Activated CD8-positive, alpha-beta T cell treated with anti-CD3 and anti-CD28 coated beads for 36 hours (primary cell): ENCODE measurements at places on chromosomes 6 and 20. TPM values are rescaled to one million over a fixed set of nuclear protein-coding genes. Genes with fewer than 3 reads are reported as not detected.
A peak's percentile ranks its signal among the peaks of the same experiment; 100 is the strongest.

Gene PRR18
- 0.27 TPM for total RNA-seq

DNA sequence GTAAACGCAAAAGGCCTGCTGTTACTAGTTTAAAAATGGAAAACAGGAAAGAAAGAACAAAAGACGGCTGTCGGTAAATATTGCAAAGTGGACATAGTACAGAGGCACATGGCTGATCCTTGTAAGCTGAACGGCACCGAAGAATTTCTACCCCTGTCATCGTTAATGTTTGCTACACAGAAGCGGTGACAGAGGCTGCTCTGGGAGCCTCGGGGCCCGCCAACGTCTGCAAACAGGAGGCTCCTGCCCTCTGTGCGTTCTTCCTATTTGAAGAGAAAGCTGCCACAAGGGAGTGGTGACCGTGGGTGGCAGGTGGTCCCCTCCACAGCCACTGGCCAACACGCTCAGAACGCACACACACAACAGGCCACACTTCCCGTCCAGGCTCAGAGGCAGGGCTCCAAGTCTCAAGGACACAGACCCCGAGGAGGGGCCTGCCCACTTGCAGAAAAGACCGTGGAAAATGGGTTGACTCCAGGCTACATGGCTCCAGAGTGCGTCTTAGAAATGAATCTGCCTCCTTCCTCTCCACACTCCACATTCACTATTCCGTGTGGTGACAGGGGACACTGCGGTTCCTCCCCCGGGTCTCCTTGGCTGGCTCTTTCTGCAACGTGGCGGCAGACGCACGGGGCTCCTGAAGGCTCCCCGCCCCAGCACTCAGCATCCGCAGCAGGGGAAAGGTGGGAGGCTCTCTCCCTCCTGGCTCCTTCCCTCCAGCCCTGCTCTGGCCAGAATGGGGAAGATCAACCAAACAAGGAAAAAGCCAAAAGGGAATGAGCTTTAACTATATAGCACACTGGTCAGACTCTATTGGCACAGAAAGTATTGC, 64.5 kb downstream of the GMPR start:
- DNase-seq: no peak
- peaks cover 15% of the 10 kb centered on the region for H3K36me3 ChIP-seq
- H3K4me1 ChIP-seq: peaks cover 14% of the 10 kb centered on the region
- no peak overlapping the region for H3K27ac ChIP-seq

DNA sequence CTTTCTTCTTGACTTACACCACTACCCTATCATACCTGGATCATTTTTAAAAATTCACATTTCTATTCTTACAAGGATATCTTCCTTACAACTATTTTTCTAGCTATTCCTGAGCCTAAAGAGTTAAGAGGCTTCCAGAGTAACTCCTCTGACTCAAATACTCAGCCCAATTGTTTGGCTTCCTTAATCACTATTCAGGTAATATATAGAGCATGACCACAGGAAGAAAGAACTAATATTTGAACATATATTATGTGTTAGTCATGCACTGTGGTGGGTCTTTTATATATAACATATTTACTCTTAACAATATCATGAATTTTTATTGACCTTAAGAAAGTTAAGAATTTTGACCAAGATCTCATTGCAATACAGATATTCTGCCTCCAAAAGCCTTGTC, 42.0 kb upstream of the ID4 start:
- H3K27me3 ChIP-seq: peaks cover 5% of the 10 kb centered on the region
- no peak for DNase-seq
- H3K4me3 ChIP-seq: no peak overlapping the region
- no peaks in the 10 kb centered on the region for H3K4me1 ChIP-seq

DNA sequence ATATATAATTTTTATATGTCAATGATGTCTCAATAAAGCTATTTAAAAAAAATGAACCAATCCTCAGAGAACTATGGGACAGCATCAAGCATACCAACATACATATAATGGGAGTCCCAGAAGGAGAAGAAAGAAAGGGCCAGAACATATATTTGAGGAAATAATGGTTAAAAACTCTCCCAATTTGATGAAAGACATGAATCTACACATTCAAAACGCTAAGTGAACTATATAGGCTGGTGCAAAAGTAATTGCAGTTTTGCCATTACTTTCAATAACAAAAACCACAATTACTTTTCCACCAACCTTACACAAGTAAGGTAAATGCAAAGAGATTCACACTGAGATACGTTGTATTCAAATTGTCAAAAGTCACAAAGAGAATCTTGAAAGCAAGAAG, 43.4 kb downstream of the ZNF133 start:
- no peaks in the 10 kb centered on the region for H3K4me1 ChIP-seq
- H3K36me3 ChIP-seq: peaks cover 5% of the 10 kb centered on the region
- H3K27me3 ChIP-seq: peaks cover 1% of the 10 kb centered on the region
- no peak overlapping the region for H3K27ac ChIP-seq
- DNase-seq: no peak
- H3K4me3 ChIP-seq: no peak overlapping the region

DNA sequence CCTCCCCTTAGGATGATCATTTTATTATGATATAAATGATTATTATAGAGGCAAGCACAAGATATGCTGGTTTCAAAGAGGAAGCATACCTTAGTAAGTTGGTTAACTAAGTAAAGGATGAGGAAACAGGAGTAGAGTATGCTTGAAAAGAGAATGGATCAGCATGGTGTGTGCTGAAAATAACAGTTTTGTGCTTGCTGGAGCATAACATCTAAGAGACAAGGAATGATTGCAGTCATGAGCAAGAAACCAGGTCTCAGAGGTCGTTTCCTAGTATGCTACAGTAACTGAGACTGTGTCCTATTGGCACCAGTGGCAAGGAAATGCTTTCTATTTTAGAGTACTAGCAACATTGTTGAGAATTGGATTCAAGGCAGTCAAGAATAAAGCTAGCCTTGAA, 34.1 kb downstream of the CDC40 start:
- H3K36me3 ChIP-seq: peaks cover 34% of the 10 kb centered on the region
- no peak overlapping the region for H3K27ac ChIP-seq
- peaks cover 8% of the 10 kb centered on the region for H3K4me1 ChIP-seq
- H3K27me3 ChIP-seq: no peaks in the 10 kb centered on the region
- H3K4me3 ChIP-seq: no peak overlapping the region

DNA sequence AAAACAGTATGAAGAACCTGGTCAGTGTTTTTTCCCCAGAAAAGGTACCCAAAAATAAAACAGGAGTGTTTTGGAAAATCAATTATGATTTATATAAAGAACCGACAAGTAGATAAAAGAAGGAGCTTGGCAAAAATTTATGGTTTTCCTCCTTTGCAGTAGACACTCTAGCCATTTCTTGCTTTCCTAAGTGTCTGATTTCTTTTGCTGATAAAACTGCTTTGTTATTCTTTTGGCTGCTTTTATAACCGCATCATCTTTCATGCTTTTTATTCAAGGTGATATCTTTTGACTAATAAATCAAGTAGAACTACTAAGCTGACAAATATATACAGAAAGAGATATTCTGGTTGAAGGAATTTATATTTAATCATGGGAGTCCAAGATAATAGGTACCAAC, 16.6 kb downstream of the ATG5 start:
- no peaks in the 10 kb centered on the region for H3K27me3 ChIP-seq
- peaks cover 31% of the 10 kb centered on the region for H3K4me1 ChIP-seq
- DNase-seq: no peak
- no peak overlapping the region for H3K4me3 ChIP-seq
- H3K27ac ChIP-seq: no peak overlapping the region

Gene LY6G5B
- 14.7 TPM for total RNA-seq

- H3K27ac ChIP-seq: no peak overlapping the region
- peaks cover 2% of the 10 kb centered on the region for H3K27me3 ChIP-seq
- no peaks in the 10 kb centered on the region for H3K36me3 ChIP-seq
- no peak overlapping the region for H3K4me3 ChIP-seq
- DNase-seq: no peak
Observed at GRCh38 chr6:136077834-136078576, 172.1 kb downstream of the MTFR2 start.

Gene JPH2
- 0.54 TPM for total RNA-seq

Gene GHRH
- not detected for total RNA-seq

Gene MAFB
- total RNA-seq: not detected

- no peaks in the 10 kb centered on the region for H3K4me1 ChIP-seq
- H3K4me3 ChIP-seq: no peak overlapping the region
- H3K36me3 ChIP-seq: no peaks in the 10 kb centered on the region
Observed at GRCh38 chr6:18861204-18861603, 474.1 kb downstream of the RNF144B start.

GRCh38 chr20:62413896-62414481, 6.9 kb upstream of the CABLES2 start:
- no peak overlapping the region for H3K27ac ChIP-seq
- no peak overlapping the region for H3K4me3 ChIP-seq
- H3K36me3 ChIP-seq: no peaks in the 10 kb centered on the region
- no peak for DNase-seq
- H3K27me3 ChIP-seq: no peaks in the 10 kb centered on the region

- no peak overlapping the region for H3K4me3 ChIP-seq
- H3K4me1 ChIP-seq: peaks cover 21% of the 10 kb centered on the region
- H3K36me3 ChIP-seq: peaks cover 16% of the 10 kb centered on the region
Observed at GRCh38 chr6:144481527-144481926, 196.4 kb downstream of the UTRN start.

DNA sequence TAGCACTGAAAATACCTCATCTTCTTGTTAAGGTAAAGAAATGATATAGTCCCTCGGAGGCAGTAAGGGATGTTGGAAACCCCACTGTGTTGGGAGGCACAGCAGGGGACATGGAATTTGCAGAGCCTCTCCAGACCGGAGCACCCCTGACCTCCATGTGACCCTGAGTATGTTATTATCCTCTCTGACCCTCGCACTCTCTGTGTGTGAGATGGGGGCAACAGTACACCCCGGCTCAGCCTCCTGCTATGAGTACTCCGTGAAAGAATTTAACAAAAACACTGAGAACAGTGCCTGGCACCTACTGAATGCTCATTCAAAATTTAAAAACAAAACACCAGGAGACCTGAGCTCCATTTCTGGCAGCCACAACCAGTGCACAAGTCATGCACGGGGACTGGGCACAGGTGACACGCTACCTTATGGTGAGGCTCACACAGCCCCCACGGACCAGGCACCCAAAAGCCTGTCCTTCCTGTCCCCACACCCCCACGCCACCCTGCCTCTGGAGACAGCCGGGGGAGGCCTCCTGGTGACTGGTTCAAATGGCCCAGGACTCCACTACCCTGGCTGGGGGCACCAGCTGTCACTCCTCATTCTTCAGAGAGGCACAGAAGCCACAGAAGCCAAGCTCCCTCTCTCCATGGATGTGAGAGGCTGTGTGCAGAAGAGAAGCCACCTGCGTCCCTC, 6.1 kb downstream of the NINL start:
- peaks cover 3% of the 10 kb centered on the region for H3K36me3 ChIP-seq
- H3K4me1 ChIP-seq: no peaks in the 10 kb centered on the region
- H3K27me3 ChIP-seq: peaks cover 8% of the 10 kb centered on the region
- no peak overlapping the region for H3K4me3 ChIP-seq

DNA sequence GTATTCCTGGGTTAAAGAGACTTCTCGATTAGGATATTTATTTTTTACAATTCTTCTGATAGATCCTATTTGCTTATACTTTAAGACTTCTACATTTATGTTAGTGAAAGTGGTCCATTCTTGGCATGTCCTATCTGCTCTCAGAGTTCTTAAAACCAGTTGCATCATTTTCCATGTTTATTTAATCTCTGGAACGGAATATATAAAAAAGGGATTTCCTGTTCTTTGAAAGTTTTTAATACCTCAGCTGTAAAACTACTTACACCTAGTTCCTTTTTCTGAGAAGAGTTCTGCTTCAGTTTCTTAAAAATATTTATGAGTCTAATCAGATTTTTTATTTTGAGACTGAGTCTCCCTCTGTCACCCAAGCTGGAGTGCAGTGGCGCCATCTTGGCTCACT, 18.0 kb upstream of the MYL9 start:
- H3K4me3 ChIP-seq: no peak overlapping the region
- peaks cover 5% of the 10 kb centered on the region for H3K36me3 ChIP-seq
- H3K27ac ChIP-seq: no peak overlapping the region
- no peaks in the 10 kb centered on the region for H3K27me3 ChIP-seq

GRCh38 chr6:20182926-20183521, 29.2 kb downstream of the MBOAT1 start:
- peaks cover 8% of the 10 kb centered on the region for H3K36me3 ChIP-seq
- H3K27me3 ChIP-seq: no peaks in the 10 kb centered on the region
- no peak overlapping the region for H3K27ac ChIP-seq
- H3K4me1 ChIP-seq: peaks cover 2% of the 10 kb centered on the region
- no peak for DNase-seq

DNA sequence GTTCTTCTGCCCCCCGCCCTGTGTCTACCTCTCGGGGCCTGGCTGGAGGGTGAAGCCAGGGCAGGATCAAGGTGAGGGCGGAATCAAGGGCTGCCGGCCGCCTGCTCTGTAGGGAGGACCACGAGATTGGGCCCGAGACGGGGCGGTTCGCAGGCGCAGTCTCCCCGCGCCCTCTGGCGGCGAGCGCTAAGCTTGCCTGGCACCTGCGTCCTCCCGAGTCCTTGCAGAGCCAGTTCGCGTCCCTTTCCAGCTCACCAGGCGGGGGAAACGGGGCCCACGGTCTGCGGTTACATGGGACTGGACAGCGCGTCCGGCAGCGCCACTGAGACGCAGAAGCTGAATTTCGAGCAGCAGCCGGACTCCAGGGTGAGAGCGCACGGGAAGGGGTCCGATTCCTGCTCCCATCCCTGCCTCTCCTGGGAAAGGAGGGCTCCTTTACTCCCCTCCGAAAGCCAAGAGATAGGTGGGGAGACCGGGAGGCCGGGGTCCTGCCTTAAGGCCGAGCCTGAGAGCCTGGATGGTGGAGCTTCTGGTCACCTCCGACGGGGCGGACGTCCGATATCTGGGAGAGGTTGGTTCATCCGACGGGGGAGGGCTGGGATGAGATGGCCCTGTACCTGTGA, 3.6 kb upstream of the MATN4 start:
- peaks cover 57% of the 10 kb centered on the region for H3K27me3 ChIP-seq
- peak; percentile 74 for DNase-seq
- H3K36me3 ChIP-seq: no peaks in the 10 kb centered on the region
- H3K4me1 ChIP-seq: peaks cover 5% of the 10 kb centered on the region
- H3K27ac ChIP-seq: no peak overlapping the region

GRCh38 chr6:105474234-105474633, 71.4 kb upstream of the PREP start:
- H3K4me1 ChIP-seq: no peaks in the 10 kb centered on the region
- no peak for DNase-seq
- H3K27ac ChIP-seq: no peak overlapping the region
- no peak overlapping the region for H3K4me3 ChIP-seq
- H3K36me3 ChIP-seq: peaks cover 3% of the 10 kb centered on the region

- DNase-seq: peak; percentile 26
- H3K4me3 ChIP-seq: no peak overlapping the region
- H3K36me3 ChIP-seq: peaks cover 37% of the 10 kb centered on the region
- H3K27me3 ChIP-seq: no peaks in the 10 kb centered on the region
Observed at GRCh38 chr6:87682310-87682709, 19.7 kb downstream of the AKIRIN2 start.

GRCh38 chr6:84860920-84861319, 96.5 kb upstream of the TBX18 start:
- H3K4me1 ChIP-seq: no peaks in the 10 kb centered on the region
- H3K27me3 ChIP-seq: no peaks in the 10 kb centered on the region
- no peaks in the 10 kb centered on the region for H3K36me3 ChIP-seq
- H3K4me3 ChIP-seq: no peak overlapping the region

Gene RAB32
- 0.36 TPM for total RNA-seq
